ENCODE measurements at places on chromosomes 4 and X.

DNA sequence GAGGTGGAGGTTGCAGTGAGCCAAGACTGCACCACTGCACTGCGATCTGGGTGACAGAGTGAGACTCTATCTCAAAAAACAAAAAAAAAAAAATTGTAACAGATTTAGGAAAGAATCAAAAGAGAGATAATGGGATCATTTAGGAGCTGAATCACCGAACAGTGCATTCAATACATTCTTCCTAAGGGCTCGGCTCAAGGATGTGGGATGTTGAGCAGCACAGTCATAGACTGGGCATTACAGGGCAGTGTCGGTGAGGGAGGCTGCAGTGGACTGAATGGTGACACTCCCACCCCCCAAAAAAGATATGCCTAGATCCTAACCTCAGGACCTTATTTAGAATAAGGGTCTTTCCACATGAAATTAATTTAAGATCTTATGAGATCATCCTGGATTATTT is 70.0 kb downstream of the EVC2 start:
- no peak for DNase-seq

- no peak for DNase-seq
Observed at GRCh38 chrX:39513836-39514235, 583.9 kb downstream of the BCOR start.

DNA sequence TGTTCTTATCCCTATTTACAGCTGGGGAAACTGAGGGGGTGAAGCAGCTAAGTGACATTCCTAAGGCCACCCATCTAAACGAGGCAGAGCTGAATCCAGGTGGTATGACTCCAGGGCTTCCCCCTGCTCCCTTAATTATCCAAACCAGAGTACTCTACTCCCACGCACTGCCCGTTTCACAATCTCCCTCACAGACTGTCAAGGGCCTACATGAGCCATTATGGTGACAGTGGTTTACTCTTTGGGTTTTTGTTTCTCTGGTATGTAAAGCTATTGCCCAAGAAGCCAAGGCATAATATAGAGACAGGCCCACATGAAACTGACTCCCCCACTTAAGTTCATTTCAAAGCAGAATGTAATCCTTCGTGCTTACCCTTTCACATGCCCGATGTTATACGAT is 95.1 kb downstream of the NHS start:
- DNase-seq = no peak

GRCh38 chr4:45317276-45317675 is 590.9 kb upstream of the GNPDA2 start:
- DNase-seq = no peak

DNA sequence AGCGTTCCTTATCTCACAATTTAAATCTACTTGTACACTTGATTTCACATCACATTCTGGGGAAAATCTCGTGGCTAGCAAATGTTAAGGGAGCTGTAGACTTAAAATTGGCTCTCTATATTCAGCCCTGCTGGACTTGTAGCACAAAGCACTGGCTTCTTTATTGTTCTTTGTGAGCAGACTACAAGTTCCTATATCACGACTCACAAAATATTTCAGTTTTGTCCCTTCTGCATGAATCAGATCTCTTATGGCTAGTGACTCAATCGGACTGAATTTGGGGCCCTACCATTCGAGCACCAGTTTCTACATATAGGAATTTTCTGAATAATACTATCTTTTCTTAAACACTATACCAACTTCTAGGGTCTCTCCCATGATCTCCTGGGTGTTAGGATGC is 390.1 kb downstream of the ADAM29 start:
- no peak for DNase-seq

- DNase-seq = no peak
Observed at GRCh38 chr4:86358257-86358656, 1.6 kb downstream of the MAPK10 start.

GRCh38 chr4:10006601-10007435 is 14.5 kb downstream of the SLC2A9 start:
- DNase-seq = no peak

GRCh38 chrX:10636337-10636736 is 16.0 kb upstream of the MID1 start:
- DNase-seq = no peak

- no peak for DNase-seq
Observed at GRCh38 chr4:105215609-105216313, 69.1 kb downstream of the TET2 start.

- DNase-seq = no peak
Observed at GRCh38 chr4:61175495-61175894, 24.6 kb upstream of the ADGRL3 start.

- no peak for DNase-seq
Observed at GRCh38 chr4:12697970-12698369, 786.2 kb downstream of the RAB28 start.

- no peak for DNase-seq
Observed at GRCh38 chrX:17968367-17968766, 107.3 kb upstream of the RAI2 start.

DNA sequence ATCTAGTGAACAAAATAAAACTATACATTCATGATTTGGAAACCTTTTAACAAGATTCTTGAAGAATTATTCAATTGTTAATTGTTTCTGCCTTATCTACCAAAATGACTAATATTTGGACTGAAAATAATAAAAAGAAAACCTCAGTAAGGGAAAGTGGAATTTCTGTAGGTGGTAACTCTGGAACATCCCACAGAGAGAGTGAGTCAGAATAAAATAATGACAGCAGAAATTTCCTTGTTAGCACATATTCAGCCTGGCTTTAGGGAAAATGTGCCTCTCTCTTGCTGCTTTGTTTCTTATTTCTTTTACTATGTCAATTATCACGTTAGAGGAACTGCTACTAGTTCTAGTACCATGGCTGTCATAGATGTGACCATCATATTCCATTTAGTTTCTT is 421.5 kb upstream of the GNPDA2 start:
- no peak for DNase-seq

GRCh38 chr4:119204916-119205315 is 7.6 kb upstream of the USP53 start:
- DNase-seq = no peak

DNA sequence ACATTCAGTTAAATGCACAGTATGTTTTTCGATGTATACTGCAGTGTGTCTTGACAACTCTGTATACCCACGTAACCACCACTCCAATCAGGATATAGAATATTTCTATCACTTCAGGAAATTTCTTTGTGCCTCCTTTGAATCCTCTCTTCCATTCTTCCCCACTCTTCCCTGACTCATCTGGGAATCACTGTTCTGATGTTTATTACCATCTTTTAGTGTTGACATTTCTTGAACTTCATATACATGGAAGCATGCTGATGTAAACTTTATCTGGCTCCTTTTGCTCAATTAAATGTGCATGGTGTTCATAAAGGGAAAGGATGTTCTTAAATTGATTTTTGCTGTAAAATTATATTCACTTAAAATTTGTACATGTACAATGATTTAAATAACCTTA is 319.9 kb downstream of the PCDH7 start:
- no peak for DNase-seq

GRCh38 chr4:20832826-20833225 is 132.6 kb downstream of the PACRGL start:
- DNase-seq = no peak

GRCh38 chrX:148947399-148947975 is 447.1 kb downstream of the AFF2 start:
- DNase-seq = no peak

GRCh38 chr4:31068257-31069075 is 348.3 kb downstream of the PCDH7 start:
- no peak for DNase-seq

DNA sequence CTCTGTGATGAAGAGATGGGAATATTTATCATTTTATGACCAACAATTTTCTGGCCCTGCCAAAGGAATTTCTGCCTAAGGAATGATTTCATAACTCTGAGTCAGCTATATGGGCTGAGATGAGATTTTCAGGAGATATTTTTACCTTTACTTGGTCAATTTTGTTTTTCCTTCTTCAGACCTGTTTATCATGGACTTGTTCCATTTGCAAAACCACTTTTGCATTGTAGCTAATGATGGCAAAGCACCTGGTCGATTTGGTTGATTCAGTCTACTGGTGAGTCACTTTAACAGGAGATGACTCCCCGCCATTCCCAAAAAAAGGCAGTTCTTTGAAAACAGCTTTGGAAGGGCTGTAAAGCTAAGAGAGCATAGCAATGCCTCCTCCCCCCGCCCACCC is 53.3 kb downstream of the TEX13A start:
- DNase-seq = no peak

Data from CD4-positive, alpha-beta T cell treated with Interleukin-17A for 4 hours (primary cell).